ENCODE measurements at places on chromosomes 13 and 19.

DNA sequence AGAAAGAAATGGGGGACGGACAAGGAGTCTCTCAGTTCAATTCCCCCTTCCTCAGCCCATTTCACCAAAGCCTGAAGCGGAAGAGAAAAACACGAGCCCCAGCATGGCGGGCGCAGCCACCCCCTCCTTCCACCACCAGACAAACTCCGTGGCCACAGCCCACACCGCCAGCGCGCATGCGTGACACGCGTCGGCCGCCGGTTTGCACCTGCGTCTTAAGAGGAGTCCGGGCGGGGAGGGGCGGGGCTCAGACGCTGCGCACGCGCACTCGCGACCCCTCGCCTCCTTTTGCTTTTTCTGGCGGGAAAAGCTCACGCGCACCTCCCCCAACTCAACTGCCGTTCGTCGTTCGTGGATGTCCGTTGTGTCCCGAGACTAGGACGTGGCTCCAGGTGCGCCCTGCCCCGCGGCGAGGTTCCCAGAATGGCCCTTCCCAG is at the start of gene KASH5:
Gene KASH5 (plus strand): TSS at position 314 of the 437 bp plus-strand sequence. CDS start 2,635 bp downstream, outside the sequence.
- no peak for DNase-seq

GRCh38 chr13:113209759-113210421 is 477 bp downstream of the CUL4A start:
- DNase-seq = peak; percentile 58

- no peak for DNase-seq
Measured at GRCh38 chr13:20536992-20537391, 11.3 kb upstream of the CRYL1 start.

- DNase-seq = no peak
Measured at GRCh38 chr13:79745081-79745480, 264.1 kb downstream of the NDFIP2 start.

GRCh38 chr19:678791-679388 is 2.7 kb downstream of the FSTL3 start:
- no peak for DNase-seq

DNA sequence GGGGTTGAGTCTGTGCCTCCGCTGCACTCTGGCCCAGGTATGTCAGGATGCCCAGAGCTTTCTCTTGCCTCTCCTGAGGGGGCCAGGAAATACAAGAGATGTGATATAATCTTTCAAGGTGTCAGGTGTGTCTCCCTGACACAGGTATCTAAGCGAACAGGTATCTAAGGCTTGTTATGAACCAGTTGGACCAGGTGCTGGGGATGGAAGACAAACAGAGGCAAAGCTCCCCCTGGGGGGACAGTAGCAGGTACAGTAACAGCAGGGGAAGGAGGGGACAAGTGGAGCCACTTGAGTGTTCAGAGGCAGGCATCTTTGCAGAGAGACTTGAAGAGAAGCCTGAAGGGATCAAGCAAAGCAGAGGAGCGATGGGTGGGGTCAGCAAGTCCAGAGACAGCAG is 2.6 kb downstream of the LENG1 start:
- DNase-seq = no peak

DNA sequence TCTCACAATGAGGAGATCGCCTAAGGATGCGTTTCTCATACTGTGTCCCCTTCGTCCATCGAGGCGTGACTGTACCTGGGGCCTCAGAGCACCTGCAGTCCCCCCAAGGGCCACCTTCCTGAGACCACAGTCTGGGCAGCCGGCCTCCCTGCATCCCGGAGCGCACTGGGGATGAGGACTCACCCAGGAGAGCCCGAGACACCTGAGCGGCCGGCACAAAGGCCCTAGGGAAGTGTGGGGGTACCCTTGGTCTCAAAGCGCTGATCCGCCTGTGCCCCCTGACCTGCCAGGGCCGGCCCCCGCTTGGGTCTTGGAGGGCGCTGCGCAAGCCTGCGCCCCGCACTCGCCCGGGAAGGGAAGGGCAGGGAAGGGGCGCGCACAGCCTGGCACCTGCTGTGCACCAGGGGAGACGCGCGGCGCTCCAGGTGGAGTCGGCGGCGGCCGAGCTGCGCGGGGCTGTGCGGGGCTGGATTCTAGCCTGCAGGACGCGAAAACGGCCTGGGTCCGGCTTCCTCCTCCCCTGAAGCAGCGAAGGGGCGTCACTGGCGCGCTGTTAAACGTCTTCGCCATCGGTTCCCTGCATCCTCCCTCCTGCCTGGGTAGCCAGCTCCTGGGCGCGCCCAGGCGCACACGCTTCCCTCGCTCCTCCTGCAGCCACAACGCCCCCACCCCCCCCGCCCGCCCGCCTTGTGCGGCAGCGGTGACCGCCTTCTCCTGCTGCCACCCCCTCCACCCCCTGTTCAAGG is 13.6 kb upstream of the USP29 start:
- DNase-seq = no peak

- DNase-seq = no peak
Measured at GRCh38 chr13:33150662-33151061, 134.4 kb downstream of the KL start.

- no peak for DNase-seq
Measured at GRCh38 chr19:10289167-10289835, 451 bp upstream of the ICAM5 start.
